NCI-H524 (cell line): ENCODE measurements at places on chromosomes 13 and 19.

- DNase-seq = no peak
These were observed 5.0 kb upstream of the KLK8 start for GRCh38 chr19:51006406-51006805.

- DNase-seq = peak; percentile 71
These were observed 831 bp downstream of the PGPEP1 start for GRCh38 chr19:18340990-18341868.

DNA sequence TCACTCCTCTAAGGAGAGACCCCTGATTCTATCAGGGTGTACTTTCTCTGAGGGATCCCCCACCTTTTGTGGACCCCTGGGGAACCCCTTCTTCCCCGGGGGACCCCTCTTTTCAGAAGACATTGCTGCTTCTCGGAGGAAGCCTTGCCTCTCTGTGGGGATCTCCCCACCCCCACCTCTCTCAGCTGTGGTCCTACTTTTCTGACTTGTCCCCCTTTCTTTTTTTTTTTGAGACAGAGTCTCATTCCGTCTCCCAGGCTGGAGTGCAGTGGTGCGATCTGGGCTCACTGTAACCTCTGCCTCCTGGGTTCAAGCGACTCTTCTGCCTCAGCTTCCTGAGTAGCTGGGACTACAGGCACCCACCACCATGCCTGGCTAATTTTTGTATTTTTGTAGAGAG is 18.4 kb upstream of the GATAD2A start:
- no peak for DNase-seq

DNA sequence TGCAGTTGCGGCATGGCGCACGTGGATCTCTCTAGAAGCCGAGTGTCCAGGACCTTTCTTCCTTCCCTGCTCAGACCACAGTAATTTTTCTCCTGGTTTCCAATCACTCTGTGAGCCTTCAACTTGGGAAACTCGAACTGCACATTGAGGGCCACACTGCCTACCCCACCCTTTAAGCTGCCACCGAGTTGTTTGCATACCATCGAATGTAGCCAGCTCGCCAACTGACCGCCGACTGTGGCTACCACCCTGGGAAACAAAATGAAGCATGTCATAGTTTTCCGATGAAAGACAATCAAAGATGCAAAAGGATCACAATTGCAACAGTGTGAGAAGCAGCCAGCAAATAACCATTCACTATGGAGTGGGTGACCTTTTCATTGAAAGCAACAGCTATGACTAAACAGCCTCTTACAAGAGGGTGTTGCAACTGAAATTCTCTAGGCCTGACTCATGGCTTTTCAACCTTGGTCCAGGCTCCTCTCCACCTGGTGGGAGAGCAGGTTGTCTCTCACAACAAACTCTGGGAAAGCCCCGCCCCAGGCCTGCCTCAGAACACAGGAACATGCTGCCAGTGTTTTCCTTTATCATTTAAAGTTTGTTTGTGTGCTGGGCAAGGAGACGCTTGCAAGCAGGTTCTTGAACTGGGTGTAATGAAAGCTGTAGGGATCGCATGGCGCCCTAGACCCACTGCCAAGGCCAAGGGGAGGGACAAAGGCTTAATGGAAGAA is 141.7 kb upstream of the SERP2 start:
- DNase-seq = no peak

DNA sequence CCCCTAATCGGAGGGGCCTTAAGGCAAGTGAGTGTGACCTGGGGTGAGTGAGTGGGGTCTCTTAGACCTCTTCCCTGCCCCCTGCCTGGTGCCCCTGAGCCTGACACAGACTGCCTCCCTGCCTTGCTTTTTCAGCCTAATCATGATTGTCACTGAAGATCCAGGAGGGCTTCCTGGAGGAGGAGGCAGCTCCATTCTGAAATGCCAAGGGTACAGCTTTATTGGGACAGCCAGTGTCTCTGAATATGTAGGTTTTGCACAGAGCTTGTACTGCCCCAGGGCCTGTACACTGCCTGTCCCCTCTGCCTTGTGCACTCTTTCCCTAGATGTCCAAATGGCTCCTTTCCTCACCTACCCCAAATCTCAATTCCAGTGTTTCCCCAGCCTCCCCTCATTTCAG is 26.1 kb upstream of the SEMA6B start:
- DNase-seq = no peak

GRCh38 chr13:80447747-80448146 is 106.8 kb upstream of the SPRY2 start:
- DNase-seq = no peak

DNA sequence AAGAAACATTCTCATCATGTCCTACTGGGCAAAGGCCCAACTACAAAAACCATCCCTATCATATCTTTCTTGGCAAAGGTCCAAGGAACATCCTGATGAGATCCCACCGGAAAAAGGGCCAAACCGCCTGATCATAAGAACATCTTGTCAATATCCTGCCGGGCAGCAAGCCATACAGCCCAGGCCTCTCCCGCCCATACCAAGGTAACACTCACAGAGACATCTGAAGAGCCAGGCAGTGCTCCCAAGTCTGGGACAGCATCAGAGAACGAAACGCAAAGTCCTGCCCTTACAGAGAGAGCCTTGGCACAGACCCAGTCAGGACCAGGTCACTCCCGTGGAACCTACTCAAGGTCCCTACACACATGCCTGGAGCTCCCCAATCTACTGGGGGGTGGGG is 18.5 kb upstream of the ZNF331 start:
- DNase-seq = no peak

GRCh38 chr19:48817585-48818124 is 6.8 kb upstream of the BCAT2 start:
- DNase-seq = no peak
